Esophagus squamous epithelium (tissue), 5 donors: ENCODE measurements at places on chromosomes 1 and 21.

DNA sequence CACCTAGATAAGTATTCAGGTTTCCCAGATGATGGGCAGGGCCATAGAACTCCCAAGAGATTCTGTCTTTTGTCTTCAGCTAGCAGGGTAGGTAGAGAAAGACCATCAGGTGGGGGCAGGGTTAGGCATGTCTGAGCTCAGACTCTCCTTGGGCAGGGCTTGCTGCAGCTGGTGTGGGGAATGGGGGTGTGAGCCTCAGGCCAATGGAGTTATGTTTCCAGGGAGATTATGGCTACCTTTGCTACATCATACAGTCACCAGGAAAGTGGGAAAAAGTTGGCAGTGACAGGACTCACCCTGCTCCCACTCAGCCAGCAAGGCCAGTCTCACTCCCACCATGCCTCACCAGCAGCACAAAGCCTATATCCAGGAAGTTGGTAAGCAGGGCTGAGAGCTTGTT, 77.8 kb downstream of the DRAM2 start:
- no peak for DNase-seq

DNA sequence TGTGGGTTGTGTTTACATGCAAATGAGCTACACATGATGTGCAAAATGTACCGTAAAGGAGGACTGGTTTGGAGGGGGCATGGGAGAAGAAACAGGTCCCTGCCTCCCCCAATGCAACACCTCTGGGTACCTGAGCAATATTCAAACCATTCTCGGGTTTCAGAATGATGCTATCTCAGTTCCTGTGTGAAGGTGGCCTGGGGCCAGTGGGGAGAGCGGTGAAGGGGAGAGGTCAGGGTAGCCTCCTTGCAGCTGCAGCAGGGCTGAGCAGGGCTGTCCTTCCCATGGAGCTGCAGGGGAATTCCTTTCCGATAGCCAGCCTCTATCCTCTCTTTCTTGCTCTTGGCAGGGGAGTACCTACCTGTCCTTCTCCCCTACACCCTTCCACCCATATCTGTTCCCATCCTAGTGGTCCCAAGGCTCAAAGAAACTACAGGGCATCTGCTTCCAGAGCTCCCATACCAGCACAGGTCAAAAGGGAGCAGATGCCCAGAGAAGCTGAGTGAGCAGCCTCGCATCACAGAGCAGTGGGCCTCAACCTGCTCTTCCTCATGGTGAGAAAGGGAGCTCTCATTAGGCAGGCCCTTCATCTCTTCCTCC, 11.9 kb downstream of the MEF2D start:
- DNase-seq: no peak

GRCh38 chr1:80982831-80983230, 817.9 kb upstream of the ADGRL2 start:
- no peak for DNase-seq

DNA sequence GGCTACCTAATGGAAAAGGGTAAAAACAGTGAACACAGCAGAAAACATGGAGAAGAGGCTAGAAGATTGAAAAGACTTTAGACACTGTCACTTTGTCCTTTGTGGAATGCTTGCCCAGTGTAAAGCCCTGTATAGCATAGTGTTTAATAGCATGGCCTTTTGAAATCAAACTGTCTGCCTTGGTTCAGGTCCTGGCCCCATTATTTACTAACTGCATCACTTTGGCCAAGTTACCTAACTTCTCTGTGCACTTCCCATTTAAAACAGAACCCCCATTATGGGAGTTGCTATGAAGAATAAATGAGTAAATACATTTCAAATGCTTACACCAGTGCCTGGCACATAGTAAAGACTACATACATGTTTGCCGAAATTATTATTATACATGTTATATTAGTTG, 12.1 kb downstream of the PHC2 start:
- DNase-seq: no peak

GRCh38 chr1:31027693-31028526, 37.6 kb downstream of the PUM1 start:
- DNase-seq: no peak
